H54 (cell line): ENCODE measurements at places on chromosomes 12 and 14.

DNA sequence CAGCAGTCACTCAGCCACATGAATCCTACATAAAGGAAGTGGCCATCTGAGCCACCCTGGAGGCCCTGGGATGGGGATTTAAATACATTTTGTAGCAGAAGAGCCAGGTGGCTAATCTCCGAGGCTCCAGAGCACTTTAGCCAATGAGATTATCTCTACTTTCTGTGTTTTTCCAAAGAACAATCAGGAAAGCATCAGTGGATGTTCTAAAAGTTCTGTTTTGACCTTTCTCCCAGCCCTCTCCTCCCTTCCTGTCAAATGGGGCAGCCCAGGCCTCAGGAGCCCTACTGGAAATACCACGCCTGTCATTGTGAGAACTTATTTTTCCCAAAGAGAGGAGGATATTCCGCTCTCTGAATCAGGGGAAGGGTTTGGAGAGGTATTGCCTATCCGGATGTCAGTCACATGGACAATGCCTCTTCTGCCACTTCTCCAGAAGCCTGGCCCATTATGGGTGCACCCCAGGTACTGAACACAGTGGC, 336.8 kb upstream of the FKBP4 start:
- no peak for DNase-seq

DNA sequence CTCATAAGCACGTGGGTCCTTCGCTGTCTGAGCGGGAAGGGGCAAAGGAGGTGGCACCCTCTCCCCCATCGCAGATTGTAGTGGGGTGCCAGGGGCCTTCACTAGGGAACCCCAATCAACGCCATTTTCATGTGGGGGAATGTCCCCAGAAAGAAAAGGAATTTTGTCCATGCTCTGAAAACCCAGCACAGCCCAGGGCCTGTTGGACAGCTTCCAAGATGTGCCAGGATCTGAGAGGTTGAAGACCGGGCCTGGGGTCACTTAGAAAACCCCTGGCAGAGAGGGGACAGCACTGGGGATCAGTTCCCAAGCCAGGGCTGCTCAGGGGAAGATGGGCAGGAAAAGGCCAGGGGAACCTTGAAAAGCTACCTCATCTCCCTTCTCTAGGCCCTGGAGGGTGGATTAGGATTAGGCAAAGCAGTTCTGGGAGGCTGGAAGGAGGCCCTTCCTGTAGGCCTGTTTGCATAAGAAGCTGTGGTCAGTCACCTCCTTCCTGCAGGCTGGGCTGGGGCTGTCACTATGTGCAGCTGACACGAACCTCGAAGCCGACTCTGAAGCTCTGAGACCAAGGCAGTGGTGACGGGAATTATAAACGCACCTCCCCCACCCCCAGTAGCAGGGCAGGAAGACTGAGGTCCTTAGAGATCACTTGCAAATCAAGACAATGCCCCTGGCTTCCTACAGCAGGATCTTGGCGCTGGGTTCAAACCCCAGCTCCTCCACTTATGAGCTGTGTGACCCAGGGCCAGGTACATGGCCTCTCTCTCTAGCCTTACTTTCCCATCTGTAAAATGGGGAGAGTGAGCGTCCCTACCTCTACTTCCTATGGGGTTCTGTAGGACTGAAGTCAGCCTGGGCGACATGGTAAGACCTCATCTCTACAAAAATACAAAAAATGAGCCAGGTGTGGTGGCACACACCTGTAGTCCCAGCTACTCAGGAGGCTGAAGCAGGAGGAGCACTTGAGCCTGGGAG, 29.0 kb downstream of the TESC start:
- DNase-seq = no peak

DNA sequence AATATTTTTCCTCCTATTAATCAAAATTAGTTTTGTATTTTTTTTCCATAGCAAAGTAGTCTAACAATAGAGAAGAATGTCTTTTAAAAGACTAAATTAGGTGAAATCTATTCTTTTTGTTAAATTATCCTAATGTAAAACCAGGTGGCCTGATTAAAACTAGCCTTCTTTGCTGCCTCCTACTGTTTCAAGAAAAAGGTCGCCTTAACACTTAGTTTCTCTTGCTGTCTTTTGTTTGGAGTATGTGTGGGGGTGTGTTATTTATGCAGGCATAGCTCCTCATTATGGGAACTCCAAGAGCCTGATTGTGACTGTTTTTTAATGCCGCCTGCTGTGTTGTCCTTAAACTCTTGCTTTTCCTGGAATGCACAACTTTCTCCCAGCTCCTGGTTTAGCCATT, 855.3 kb downstream of the DIO2 start:
- DNase-seq = no peak

DNA sequence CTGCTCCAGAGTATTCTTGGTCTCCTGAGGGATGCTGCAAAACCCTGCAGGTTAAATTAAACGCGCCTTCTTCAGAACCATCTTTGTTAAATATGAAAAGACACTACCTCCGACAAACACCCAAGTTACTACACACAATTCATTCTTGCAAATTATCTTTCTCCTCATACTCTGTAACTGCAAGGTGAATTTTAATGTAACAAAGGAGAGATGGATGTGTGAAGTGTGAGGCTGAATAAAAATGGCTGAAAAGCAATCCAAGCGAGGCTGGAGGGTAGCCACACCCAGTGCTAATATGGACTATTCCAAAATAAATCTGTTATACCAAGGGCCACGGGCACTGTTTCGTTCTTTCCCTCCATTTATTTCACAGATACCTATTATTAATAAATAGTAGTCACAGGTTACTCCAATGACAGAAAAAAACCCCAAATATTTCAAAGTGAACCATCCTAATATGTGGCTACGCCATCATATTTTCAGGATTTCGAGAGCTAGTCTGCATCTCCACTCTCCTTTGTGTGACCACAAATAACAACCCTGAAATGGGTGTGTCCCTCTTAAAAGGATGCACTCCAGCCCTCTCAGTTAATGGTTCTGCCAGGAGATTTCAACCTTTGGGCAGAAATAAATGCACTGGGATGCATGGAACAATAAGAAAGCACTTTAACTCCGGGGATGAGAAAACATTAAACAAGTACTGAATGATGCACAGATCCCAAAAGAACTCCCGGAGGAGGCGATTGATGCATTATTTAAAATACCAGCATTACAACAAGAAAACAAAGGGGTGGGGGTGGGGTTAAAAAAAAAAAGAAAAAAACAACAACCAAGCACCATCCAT, 53.1 kb upstream of the CCDC175 start:
- DNase-seq = no peak

DNA sequence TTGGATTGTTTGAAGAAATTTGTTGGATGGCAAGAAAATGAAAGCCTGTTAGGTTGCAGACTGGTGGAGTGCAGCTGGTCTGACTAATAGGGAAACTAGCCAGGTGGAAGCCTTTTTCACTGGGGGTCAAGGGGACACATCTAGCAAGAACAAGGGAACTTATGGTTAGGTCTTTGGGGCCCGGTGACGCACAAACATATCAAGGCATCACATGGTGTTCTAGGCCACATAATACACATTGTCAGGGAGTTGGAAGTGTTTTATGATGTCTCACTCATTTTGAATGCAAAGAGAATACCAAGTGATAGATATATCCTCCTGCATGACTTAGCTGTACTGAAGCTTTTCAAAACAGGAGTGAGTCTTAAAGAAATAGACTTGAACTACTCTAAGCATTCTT, 351.2 kb downstream of the KCNH5 start:
- DNase-seq = peak; percentile 9

GRCh38 chr12:11798856-11799501, 149.5 kb downstream of the ETV6 start:
- no peak for DNase-seq

DNA sequence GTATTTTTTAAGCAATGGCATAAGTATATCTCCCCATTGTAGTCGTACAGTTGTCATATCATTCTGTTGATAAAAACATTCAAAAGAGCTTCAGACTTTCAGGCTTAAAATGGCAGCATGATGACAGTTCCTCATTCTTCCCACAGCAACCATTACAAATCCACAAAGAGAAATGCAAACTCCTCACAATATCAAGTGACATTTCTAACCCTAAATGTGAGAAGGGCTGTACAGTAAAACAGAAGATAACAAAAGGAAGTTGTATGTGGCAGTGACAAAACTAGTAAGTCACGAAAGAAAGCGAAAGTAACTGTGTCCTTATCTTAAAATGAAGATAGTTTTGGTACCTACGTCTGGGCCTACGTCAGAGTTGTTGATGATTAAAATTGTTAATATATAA, 46.7 kb downstream of the GXYLT1 start:
- no peak for DNase-seq

DNA sequence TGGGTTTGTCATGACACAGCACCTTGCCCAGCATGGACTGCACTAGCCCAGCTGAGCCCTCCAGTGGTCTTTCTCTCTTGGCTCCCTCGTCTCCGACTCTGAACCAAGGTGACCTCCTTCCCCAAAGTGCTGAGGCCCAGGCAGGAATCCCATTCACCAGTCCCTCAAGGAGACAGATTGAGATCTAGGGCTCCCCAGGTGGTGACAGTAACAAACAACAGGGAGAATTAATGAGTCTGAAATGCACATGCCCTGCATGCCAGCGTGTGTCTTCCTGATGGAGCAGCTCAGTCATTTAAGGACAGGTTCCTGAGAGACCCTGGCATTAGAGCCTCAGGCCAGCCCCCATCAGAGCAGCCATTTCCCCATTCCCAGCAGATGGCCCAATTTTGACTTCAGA, 51.4 kb upstream of the OAS1 start:
- peak; percentile 31 for DNase-seq

GRCh38 chr12:87981495-87981894, 47.7 kb downstream of the C12orf50 start:
- DNase-seq = no peak

DNA sequence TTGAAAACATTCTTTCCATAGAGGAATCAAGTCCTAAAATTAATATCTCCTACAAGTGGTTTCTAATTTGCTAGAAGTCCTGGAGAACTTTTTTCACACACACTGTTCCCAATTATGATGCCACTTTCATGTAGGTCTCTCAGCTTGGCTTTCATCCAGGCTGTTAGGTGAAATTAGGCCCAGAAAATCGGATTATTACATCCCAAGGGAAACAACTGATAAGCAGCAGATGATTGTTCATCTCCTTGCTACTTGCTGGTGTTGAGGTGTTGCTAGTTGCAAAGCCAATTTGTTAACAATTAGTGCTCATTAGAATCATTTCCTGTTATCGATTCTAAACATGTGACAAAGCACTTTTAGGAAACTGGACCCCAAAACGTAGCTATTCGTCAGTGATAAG, 248.0 kb downstream of the PDZRN4 start:
- no peak for DNase-seq

GRCh38 chr12:63301311-63301710, 150.3 kb upstream of the AVPR1A start:
- no peak for DNase-seq

DNA sequence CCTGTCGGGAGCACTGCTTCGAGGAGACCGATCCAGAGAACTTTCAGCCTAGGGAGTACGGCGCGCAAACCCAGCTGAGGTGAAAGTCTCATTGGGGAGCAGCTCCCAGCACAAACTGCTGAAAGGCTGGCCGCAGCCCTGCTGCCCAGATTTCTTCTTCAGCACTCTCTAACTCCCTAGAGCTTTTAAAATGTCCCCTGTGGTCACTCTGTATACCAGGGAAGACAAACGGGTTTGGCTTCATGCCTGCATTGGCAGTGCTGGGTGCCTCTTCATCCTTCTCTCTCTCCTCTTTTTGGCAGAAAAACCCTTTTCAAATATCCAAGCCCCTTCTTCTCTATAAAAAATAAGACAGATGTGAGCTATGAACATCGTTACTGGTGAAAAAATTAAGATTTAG, 34.9 kb downstream of the BBS10 start:
- no peak for DNase-seq

DNA sequence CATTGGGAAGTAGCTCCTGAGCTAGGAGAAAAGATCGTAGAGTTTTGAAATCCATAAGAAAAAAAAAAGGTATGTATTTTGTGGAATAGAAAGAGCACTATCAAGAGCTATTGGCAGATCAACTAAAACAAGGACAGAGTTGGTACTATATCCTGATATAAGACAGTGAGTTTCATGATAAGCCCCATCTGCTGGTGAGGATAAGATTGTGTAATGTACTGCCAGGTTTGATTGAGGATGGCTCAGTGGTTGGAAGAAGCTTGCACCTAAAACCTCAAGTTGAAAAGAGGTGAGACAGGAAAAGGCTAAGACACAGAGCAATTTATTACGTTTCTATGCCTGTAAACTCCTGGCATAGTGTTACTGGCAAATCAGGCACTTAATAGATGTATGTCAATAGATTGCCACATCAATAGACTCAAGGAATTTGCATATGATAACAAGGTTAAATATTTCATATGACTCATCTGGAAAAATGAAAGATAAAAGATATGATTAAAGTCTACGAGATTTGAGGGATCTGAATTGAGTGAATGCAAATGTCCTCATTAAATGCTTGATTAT, 525.6 kb downstream of the FLRT2 start:
- no peak for DNase-seq

- no peak for DNase-seq
Observed at GRCh38 chr12:110007881-110008280, 8.7 kb downstream of the ANKRD13A start.

DNA sequence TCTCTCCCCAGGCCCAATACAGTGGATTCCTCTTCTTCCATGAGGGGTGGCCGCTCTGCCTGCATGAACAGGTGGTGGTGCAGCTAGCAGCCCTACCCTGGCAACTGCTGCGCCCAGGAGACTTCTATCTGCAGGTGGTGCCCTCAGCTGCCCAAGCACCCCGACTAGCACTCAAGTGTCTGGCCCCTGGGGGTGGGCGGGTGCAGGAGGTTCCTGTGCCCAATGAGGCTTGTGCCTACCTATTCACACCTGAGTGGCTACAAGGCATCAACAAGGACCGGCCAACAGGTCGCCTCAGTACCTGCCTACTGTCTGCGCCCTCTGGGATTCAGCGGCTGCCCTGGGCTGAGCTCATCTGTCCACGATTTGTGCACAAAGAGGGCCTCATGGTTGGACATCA, 3.8 kb downstream of the ARHGEF40 start:
- DNase-seq = no peak

DNA sequence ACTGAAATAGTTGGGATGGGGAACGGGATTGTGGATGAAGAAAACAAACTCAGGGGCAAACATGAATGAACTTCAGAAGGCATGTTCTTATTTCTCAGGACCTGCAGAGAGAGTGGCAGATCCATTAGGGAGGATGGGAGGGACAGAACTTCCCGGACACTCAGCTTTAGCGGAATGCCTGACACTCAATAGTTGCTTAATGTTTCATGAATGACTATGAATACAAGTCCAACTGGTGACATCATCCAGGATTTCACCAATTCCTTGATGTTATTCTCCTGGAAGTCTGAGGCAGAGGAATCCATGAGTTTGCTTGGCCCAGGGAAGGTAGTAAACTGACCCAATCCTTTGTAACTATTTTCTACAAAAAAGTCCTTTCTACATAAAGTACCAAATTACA, 37.8 kb upstream of the LRRC10 start:
- DNase-seq = no peak

- no peak for DNase-seq
Observed at GRCh38 chr12:89390802-89391673, 38.7 kb upstream of the DUSP6 start.
